ENCODE measurements at places on chromosomes 6 and 20. TPM values are rescaled to one million over a fixed set of nuclear protein-coding genes. Genes with fewer than 3 reads are reported as not detected.

Gene SPAG4
- total RNA-seq, result 12.7 TPM

Gene VSTM2L
- total RNA-seq, result 0.66 TPM

Gene BHLHE23
- total RNA-seq, result not detected

Gene OR2B6
- total RNA-seq, result not detected

Gene KIF6
- total RNA-seq, result 0.33 TPM

Gene RFX6
- total RNA-seq, result not detected

Data from uterine smooth muscle cell (primary cell).